ENCODE measurements at places on chromosomes 12 and 14.

DNA sequence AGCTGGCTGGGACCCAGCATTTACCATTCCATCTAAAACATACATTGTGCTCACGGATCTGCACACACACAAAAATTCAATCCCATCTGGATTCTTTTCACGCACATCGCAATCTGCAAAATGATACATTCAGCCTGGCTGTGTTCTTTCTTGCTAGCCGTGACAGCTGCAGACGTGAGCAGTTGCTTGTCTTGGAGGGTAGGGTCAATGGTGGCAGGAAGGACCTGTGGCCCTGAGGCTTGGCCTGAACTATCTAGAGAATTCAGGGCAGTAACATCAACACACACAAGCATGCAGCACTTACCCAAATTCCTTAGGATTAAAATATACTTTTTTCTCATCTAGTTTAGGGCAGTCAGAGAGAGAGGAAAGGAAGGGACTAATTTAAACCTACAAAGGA lies 72.0 kb downstream of the DICER1 start:
- DNase-seq = no peak

- DNase-seq = no peak
Measured at GRCh38 chr14:72408020-72408419, 475.8 kb downstream of the RGS6 start.

DNA sequence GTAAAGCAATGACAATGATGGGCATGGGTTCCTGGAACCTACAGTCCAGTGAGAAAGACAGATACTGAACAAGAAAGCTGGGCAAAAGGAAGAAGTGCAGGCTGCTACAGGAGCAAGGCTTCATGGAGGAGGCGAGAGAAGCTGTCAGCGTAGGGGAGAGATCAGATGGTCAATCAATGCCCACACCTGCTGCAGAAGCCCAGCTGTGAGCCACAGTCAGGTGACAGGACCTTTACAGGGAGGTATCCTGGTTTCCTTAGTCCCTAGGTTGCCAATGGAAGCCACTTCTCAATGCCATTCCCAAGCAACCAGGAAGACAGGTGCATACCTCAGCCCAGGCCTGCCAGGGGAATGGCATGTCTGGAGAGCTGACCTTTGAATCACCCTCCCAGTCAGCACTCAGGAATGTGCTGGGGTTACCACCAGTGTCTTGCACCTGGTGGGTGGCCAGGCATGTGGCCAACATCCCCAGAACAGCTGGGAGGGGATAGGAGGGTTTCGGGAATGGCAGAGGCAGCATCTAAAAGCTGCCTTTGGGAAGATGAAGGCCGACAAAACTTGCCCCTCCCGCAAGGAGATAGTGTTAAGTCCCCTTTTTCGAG lies 170.3 kb downstream of the TTC7B start:
- DNase-seq = peak; percentile 64

- DNase-seq = peak; percentile 37
Measured at GRCh38 chr12:130097342-130097741, 64.9 kb upstream of the FZD10 start.

DNA sequence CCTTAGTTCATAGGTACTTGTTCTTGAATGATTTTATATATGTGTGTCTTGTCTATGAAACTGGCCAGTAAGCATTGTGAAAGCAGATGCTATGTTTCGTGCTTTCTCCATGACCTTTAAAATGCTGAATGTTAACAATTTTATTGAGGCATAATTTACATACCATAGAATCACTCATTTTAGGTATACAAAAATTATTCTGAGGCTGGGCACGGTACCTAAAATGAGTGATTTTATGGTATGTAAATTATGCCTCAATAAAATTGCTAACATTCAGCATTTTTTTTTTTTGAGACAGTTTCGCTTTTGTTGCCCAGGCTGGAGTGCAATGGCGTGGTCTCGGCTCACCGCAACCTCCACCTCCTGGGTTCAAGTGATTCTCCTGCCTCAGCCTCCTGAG lies 6.8 kb downstream of the ESYT1 start:
- DNase-seq = no peak

DNA sequence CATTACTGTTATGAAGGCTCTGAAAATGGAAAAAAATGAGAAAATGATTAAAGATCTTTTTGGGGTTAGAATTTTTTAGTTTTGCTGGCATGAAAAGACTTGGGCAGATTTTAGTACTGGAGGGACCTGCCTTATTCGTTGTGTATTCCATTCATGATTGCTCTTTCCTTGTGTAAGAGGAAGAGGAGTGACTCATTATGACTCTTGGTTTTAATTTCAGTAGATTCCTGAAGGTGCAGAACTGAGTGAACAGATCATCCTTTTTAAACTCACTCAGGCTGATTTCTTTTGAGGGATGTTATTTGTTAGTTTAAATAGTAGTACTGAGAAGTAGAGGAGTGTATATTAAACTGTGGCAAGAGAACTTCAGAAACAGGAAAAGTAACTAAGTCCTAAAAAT lies 41.6 kb downstream of the AKAP6 start:
- peak; percentile 96 for DNase-seq

- peak; percentile 72 for DNase-seq
Measured at GRCh38 chr12:110314308-110314707, 33.3 kb downstream of the ATP2A2 start.

GRCh38 chr14:103548463-103549351 lies 13.8 kb downstream of the BAG5 start:
- no peak for DNase-seq

DNA sequence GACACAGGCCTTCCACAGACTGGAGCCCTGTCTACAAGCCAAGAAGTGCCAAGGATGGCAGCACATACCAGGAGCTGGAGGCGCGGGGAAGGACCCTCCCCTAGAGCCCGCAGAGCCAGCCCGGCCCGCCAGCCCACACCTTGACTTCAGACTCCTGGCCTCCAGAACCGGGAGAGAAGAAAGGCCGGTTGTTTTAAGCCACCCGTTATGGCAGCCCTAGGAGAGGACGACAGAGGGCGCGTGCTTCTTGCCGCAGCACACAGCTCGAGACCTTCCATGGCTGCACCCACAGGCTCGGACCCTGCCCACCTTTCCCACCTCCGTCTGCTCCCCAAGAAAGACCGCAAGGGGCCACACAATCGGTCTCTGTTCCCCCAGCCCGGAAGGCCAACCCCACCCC lies 53.7 kb downstream of the RNF34 start:
- no peak for DNase-seq

DNA sequence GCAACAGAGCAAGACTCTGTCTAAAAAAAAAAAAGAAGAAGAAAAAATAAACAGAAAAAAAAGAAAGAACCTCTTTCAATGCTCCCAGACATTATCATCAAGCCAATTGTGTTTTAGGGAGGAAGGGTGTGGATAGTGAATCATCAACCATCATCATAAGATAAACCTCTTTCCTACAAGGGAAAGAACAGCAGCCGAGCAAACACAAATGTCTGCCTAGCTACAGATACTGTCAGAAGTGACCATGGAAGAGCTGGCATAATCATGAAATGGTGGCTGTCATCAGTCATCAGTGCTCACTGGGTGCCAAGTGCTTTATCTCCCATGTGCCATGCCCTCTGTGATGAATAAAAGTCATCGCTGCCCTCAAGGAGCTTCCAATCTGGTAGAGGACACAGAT lies 46.6 kb downstream of the SLC17A8 start:
- peak; percentile 51 for DNase-seq

GRCh38 chr14:85235868-85236267 lies 294.1 kb upstream of the FLRT2 start:
- DNase-seq = no peak

- DNase-seq = peak; percentile 79
Measured at GRCh38 chr14:60736494-60736893, 1.9 kb downstream of the MNAT1 start.

- peak; percentile 91 for DNase-seq
Measured at GRCh38 chr12:92516277-92516600, 186.6 kb upstream of the PLEKHG7 start.

GRCh38 chr14:99654235-99654985 lies 9.5 kb downstream of the HHIPL1 start:
- peak; percentile 29 for DNase-seq

- DNase-seq = no peak
Measured at GRCh38 chr12:56389412-56389811, 26.8 kb upstream of the APOF start.

GRCh38 chr14:101900253-101900652 lies 64.1 kb upstream of the DYNC1H1 start:
- no peak for DNase-seq

GRCh38 chr12:203462-204260 lies 10.3 kb downstream of the SLC6A12 start:
- DNase-seq = no peak

GRCh38 chr12:99529966-99530365 lies 117.6 kb upstream of the GARIN6 start:
- DNase-seq = no peak

GRCh38 chr12:132344181-132344580 lies 14.8 kb upstream of the GALNT9 start:
- DNase-seq = no peak

All from bronchial epithelial cell (primary cell).